ENCODE measurements at places on chromosomes 6 and 20.

DNA sequence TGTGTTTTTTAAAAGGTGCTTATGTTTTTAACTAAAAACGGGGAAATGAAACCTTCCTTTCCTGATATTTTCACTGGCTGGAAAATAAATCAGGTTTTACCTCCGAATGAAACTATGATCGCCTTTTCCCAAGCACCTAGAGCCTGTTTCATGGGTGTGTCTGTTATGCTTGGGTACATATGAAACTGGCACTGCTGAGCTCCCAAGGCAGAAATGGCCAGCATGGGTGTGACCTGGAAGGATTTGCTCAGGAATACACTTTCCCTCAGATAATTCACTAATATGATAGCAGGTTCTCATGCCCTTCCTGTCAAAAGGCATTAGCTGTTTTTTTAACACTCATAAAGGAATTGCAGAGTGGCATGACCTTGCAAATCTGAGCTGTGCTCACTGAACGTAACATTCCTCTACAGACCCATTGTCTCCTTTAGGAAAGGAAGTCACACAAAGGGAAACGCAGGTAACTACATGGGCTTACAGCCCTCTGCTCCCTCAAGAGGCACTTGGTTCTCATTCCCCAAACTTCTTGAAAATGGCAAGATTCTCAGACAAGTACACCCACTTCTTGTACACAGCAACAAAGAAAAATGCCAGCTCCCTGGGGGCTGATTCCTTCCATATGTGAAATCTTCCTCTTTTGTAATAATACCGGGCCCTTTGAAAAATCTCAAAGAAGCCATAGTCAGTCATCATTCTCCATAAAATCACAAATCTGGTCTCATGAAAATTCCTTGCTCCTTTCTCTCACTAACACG, 72.7 kb downstream of the METTL24 start:
- ATAC-seq, result no peak

DNA sequence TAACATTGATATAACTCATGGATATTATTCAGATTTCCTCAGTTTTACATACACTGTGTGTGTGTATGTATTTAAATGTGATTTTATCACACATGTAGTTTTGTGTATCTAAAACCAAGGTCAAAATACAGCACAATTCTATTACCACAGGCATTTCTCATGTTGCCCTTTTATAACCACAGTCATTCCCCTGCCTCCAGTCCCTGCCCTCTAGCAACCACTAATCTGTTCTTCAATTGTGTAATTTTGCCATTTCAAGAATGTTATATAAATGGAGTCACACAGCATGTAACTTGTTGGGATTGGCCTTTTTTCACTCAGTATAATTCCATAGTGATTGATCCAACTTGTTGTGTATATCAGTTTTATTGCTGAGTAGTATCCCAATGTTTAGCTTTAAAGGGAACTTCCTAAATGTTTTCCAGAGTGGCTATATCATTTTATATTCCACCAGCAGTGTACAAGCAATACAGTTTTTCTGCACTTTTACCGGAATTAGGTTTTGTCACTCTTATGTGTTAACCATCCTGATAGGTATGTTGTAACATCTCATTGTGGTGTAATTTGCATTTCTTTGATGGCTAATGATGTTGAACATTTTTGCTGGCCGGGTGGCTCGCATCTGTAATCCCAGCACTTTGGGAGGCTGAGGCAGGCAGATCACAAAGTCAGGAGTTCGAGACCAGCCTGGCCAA, 338.2 kb downstream of the SOX4 start:
- ATAC-seq, result no peak

DNA sequence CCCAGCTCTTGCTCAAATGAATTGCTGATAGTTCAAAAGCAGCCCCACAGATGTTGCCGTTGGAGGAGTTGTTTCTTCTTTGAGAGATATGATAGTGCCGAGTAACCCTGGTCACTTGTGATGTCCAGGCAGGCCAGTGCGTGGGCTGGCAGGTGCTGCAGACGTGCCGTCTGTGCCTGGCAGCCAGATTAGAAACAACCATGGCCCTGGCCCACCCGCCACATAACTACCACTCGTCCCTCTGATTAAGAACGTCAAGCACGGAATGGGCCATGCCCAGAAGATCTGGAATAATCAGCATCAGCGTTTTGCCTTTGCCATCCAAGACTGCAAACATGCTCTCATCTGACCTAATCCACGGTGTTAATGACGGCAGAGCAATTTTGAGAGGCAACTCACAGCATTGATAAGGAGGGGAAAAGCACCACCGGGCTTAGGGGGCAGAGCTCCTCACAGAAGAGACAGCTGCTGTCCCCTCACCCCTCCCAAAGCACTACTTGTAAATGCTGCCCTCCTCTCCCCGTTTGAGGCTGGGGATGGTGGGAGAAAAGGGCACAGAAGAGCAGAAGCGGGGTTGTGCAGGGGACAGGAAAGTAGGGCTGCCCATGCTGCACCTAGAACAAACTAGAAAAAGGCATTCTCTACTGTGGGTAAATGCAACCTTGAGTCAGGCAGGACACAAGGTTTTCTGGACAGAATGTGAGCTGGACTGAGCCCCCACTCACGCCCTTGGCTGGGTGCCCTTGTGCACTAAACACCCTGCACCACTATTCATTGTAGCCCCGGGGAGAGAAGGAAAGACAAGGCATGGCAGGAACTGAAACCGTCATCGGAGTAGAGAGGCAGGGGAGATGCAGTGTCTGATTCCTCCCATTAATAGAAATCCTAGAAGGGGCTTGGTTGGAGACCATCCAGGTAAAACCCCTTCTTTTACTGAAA, 5.3 kb upstream of the CPNE5 start:
- ATAC-seq, result no peak

DNA sequence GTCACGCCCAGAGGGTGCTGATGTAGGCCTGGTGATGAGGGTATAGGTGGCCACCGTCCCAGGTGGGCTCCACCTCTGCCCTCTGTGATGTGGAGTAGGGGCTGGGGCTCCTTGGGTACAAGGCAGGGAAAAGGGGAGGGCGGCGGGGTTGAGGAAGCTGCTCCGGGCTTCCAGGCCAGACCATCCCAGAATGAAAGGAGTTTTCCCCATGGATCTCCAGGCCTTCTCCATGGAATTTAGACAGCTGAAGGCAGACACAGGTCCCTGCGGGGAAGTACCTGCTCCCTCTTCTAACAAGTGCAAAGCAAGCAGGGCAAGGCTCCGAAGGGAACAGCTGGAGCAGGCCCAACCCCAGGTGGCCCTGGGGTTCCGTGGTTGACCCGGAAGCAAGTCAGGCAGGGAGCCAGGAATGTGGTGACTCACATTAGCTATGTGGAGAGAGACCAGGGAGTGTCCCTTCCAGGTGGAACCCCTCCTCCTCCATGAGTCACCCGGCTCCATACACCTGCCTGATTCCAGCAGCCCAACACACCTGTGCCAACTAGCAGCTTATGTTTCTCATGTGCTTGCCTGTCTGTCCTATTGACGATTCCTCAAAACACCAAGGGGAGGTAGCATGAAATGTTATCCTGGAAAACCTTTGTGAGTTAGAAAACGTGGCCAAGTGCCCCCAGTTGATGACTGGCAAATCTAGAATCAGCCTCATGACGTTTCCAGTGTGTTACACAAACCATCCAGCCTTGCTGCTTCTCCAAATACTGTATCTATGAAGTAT, 59.7 kb upstream of the SNX9 start:
- no peak for ATAC-seq

DNA sequence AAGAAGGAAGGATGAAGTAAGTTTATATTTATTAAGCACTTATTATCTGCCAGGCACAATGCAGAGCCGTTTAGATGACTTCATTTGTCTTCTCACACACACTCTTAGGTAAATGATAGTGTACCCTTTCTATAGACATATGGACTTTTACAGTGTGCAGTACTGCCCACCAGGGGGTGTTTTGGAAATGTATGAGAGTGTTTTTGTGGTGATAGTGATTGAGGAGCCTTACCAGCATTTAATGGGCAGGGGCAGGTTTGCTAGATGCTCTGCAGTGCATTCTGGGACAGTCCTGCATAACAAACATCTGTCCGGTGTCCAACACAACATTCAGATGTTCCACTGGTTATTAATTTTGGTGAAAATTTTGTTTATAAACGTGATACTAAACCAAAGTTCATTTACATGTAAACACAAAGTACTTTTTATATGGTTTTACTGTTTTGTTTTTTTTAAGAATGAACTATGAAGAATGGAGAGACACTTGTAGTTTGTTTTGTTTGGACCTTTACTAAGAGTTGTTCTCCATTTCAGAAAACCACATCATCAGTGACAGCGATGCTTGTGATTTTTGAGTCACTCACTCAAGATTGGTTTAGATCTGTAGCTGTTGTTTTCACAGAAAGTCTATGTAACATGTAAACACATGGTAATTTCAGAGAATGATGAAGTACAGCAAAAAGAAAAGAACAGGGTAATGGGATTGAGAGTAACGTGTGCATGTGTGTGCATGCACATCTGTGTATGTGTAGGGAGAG, 19.9 kb downstream of the KCNS1 start:
- no peak for ATAC-seq

- ATAC-seq, result no peak
Measured at GRCh38 chr20:13684566-13685222, 46.0 kb upstream of the TASP1 start.

DNA sequence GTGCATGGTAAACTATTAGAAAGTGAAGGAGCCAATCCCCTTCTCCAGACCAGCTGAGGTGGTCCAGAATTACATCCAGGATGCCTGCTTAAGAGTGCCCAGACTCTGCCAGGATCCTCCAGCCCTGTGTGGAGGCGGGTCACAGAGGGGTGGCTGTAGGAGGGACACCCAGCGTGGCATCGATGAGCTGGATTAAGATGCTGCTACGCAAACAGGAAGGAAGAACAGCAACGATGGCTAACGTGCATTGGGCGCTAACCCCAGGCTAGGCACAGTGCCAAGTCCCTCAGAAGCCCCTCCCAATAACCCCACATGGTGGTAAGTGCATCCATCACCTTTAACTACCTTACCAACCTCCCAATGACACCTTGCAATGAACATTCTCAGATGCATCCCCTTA, 63.9 kb upstream of the MRPS10 start:
- ATAC-seq, result peak; percentile 11

GRCh38 chr6:15364401-15365037, 118.7 kb downstream of the JARID2 start:
- no peak for ATAC-seq

DNA sequence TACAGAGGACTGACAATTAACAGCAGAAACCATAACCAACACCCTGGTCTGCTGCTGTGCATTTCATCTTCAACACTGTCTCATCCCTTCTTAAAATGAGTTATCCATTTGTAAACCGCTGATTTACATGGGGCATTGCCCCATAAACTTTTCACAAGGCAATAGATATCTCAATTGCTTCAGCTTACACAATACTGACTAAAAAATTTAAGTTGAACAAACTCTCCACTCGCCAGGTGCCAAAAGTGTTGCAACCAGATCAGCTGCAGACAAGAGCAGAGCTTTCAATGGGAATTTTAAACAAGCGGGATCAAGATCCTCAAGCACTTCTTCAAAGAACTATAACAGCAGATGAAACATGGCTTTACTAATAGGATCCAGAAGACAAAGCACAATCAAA, 183.0 kb downstream of the TASP1 start:
- ATAC-seq, result no peak

- ATAC-seq, result no peak
Measured at GRCh38 chr20:56835829-56836550, 206.9 kb downstream of the TFAP2C start.

DNA sequence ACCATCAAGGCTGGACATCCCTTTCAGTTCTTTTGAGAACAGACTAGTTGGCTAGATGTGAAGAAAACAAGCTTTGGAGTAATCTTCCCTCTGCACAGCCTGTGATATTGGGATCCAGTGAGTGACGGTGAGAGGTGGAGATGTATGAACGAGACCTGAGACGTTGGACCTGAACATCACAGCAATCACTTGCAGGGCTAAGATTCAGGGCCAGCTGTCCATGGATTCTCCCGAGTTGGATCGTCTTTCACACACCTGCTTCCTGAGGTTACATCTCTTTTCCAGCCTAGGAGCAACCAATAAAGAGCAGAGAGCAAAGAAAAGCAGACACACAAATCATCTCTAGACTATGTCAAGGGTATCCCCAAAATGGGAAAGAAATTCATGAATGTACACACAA, 30.0 kb upstream of the TMEM14A start:
- no peak for ATAC-seq
